NAMALWA (cell line): ENCODE measurements at places on chromosomes 5 and 9.

- no peak for DNase-seq
Measured at GRCh38 chr9:106925392-106925791, 62.4 kb downstream of the ZNF462 start.

GRCh38 chr5:9104571-9105339 is 441.1 kb downstream of the SEMA5A start:
- DNase-seq, result no peak

DNA sequence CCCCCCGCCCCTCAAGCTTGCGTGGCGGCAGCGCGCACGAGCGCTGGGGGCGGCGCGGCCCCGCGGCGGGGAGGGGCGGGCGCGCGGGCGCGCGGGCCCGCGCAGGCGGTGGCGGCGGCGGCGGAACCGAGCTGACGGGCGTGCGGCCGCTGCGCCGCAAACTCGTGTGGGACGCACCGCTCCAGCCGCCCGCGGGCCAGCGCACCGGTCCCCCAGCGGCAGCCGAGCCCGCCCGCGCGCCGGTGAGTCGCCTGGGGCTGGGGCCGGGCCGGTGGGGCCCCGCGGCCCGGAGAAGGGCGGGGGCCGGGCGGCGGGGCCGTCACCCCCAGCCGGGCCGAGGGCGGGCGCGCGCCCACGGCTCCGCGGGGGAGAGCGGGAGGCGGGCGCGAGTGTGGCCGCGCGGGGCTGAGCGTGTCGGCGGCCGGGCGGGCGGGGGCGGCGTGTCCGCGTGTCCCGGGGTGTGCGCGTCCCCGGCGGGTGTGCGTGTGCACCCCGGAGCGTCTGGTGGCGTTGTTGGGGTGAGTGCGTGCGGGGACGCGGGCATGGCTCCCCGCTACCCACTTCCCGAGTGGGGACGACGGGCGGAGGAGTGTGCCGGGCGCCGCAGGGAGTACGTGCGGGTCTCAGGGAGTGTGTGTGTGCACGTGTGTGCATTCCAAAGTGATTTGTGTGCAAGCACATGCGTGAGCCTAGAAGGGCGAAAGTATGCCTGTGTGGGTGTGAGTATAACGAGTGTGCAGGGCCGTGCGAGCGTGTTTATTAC is at the start of gene NEK6:
Gene NEK6, plus strand, starts transcription at position 106 of the 763 bp plus-strand sequence. CDS start 44,016 bp downstream, outside the sequence.
- peak; percentile 44 for DNase-seq

- DNase-seq, result peak; percentile 28
Measured at GRCh38 chr5:132099076-132099748, 25.6 kb downstream of the CSF2 start.

- DNase-seq, result peak; percentile 26
Measured at GRCh38 chr9:12166518-12166917, 526.7 kb upstream of the TYRP1 start.

- DNase-seq, result no peak
Measured at GRCh38 chr5:39411061-39411460, 13.7 kb downstream of the DAB2 start.

DNA sequence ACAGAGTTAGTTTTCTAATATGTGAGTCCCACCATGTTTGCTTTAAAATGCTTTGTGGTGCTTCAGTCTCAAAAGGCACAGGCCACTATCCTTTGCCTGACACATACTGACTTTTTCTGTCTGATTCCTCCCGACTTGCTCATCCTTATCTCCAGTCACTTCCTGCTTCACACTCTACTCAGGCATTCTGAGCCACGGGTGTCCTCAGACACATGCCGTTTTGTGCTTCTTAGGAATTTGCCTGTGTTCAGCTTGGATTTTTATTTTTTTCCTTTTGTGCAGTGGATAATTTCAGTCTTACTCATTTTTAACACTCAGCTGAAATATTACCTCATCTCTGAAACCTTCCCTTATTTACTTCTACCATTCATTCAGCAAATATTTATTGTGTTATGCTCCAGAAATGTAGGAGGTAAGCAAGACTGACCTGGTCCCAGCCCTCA is 54.1 kb downstream of the MAN2A1 start:
- no peak for DNase-seq

- no peak for DNase-seq
Measured at GRCh38 chr9:108331596-108331995, 524.2 kb downstream of the ACTL7B start.
